Stimulated activated CD4-positive, alpha-beta T cell treated with anti-CD3 and anti-CD28 coated beads, Interleukin-1b, Interleukin-23, amount 100 ng/mL, for 4 hours (primary cell): ENCODE measurements at places on chromosomes 7 and 10.

DNA sequence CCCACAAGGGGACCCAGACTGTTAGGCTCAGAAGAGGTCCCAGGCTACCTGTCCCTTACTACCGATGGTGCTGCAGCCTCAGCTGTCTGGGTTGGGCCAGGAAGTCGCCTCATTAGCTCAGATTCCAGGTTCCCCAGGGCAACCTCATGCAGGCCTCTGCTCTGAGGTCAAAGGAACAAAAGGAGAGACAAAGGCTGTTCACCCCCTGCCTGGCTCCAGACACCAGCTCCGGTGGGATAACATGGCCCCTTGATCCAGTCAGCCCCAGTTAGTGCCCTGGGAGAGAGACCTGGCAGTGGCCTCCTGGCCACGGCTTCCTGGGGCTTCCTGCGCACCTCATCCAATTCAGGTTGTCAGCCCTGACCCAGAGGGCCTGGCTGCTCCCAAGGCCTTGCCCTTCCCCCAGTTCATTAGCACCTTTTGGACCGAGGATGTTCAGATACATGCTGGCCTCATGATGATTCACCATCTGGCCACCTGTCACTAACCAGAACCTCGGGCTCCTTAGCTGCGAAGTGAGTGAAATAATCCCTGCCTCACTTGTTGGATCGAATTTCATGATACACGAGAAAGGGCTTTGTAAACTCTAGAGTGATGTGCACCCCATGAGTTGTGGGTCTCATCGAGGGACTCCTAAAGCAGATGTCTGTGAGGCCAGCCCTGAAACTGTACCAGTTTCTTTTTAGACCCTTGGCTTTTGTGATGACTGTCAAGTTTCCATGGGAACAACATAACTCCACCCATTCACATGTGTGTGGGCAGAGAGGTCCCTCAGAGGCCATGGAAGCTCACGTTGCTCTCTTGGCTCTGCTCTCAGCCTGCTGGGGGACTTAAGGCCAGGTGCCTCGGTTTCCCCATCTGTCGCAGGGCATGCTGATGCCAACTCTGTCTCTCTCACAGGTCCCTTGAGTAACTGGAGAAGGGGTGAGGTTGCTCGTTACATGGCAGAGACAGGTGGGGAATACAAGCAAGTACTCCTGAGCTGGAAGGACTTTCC is 79.5 kb upstream of the PCBD1 start:
- no peak for DNase-seq

- DNase-seq: no peak
Observed at GRCh38 chr10:45256246-45256645, 59.2 kb downstream of the OR13A1 start.

- no peak for DNase-seq
Observed at GRCh38 chr10:42888504-42889095, 106.0 kb downstream of the BMS1 start.

- no peak for DNase-seq
Observed at GRCh38 chr7:138228769-138229168, 152.5 kb downstream of the AKR1D1 start.

GRCh38 chr10:86770412-86770960 is 14.1 kb downstream of the BMPR1A start:
- no peak for DNase-seq

GRCh38 chr7:20304366-20304765 is 26.3 kb upstream of the ITGB8 start:
- DNase-seq: no peak

DNA sequence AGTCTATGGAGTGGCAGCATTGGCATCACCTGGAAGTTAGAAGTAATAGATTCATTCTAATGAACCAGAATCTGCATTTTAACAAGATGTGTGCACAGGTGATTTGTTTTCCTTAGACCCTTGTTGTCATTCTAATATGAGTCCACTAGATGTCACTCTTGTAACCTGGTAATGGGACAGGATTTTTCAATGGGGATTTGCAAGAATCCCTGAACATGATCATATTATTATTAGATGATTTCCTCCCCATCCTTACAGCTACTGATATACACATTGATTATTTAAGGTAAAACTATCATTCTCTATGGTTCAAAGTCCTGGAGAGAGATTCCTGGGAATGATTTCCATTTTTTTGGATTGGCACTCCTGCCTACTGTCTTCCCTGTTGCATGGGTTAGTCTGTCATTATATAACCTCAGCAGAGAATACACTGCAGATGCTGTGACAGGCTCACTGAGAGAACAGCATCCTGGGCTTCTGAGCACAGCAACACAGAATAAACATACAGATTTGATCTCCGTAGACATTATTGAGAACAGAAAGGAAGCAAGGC is 194.9 kb downstream of the SUGCT start:
- DNase-seq: no peak
